ENCODE measurements at places on chromosomes 7 and 10. TPM values are rescaled to one million over a fixed set of nuclear protein-coding genes. Genes with fewer than 3 reads are reported as not detected.

SHOC2 gene
- total RNA-seq, result 75.1 TPM

TIMM23B gene
- total RNA-seq, result 9.6 TPM

SFTPA1 gene
- 7.0 TPM for total RNA-seq

CPA5 gene
- 0.92 TPM for total RNA-seq

DNA sequence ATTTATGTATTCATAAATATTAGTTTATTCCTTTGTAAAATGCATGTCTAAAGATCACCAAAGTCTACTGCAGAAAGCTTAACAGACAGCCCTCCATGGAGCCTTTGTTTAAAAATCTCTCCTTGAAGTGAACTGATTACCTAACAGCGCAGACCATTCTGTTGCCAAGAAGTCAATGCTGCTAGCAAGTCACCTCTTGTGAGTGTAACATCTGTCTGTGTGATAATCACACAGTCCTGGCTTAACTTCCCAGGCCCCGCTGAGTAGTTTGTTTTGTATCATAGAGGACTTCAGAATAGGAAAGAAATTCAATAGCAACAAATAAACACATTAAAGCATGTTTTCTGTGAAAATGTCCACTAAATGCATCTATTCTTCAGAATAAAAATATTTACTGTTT lies 435.3 kb upstream of the IGFBP3 start:
- no peak for DNase-seq
